ENCODE measurements at places on chromosomes 12 and 14.
A peak's percentile ranks its signal among the peaks of the same experiment; 100 is the strongest.

DNA sequence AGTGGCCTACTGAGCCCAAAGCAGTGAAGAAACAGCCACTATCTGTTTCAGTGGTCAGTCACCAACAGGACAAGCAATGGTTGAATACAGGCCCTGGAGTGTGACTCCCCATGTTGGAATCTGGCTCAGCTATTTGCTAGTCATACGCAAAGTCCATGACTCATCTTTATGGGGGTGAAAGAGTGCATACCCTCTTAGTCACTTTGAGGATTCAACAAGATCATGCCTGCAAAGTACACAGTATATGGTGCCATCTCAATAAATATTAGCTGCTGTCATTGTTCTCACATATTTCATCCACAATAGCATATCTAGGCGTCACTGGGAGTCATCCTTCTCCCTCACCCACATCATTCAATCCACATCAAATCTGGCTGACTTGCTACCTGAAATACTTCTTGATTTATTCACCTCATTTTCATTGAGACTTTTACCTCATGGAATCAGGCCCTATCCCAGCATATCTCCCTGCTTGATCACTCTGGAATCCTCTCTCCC, 26.4 kb upstream of the STAB2 start:
- peak; percentile 95 for DNase-seq

- no peak for DNase-seq
These were observed 29.0 kb downstream of the ACTN1 start for GRCh38 chr14:68950111-68950510.

DNA sequence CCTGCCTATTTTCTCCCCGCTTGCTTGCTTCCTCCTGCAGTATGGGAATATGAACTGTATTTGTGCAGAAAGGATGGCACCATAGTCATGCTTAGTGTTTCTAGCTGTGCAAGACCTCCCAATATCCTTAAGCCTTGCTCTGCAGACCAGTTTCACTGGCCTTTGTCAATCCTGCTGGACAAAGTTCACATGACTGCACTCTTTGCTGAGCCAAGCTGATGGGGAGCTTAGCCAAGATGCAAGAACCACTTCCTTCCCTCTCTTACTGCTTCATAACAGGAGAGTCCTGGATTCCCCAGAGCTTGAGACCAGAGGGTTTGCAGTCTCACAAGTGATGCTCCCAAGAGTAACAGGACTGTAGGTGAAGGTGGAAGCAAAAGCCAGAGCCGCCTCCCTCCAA, 3.8 kb downstream of the ASIC1 start:
- DNase-seq, result no peak

GRCh38 chr12:104576187-104576778, 119.5 kb downstream of the CHST11 start:
- no peak for DNase-seq

DNA sequence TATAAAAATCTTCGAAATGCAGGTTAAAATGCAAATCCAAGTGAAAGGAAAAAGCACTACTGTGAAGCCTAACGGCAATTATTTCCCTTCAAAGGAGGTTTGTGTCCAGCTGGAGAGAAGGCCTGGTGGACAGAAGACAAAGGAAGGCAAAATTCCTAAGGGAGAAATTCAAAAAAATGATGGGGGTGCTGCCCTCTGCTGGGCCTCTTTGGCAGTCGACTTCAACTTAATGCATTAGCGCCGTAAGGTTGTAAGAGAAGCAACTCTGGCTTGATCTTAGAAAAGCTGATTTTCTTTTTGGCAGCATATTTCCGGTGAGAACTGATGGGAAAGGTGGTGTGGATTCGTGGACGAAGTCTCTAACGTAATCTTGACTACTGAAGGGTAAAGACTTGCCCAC, 34.3 kb upstream of the CHFR start:
- DNase-seq, result no peak

GRCh38 chr14:32050878-32051277, 26.2 kb upstream of the ARHGAP5 start:
- no peak for DNase-seq

GRCh38 chr12:88868050-88868449, 287.8 kb upstream of the KITLG start:
- DNase-seq, result no peak

DNA sequence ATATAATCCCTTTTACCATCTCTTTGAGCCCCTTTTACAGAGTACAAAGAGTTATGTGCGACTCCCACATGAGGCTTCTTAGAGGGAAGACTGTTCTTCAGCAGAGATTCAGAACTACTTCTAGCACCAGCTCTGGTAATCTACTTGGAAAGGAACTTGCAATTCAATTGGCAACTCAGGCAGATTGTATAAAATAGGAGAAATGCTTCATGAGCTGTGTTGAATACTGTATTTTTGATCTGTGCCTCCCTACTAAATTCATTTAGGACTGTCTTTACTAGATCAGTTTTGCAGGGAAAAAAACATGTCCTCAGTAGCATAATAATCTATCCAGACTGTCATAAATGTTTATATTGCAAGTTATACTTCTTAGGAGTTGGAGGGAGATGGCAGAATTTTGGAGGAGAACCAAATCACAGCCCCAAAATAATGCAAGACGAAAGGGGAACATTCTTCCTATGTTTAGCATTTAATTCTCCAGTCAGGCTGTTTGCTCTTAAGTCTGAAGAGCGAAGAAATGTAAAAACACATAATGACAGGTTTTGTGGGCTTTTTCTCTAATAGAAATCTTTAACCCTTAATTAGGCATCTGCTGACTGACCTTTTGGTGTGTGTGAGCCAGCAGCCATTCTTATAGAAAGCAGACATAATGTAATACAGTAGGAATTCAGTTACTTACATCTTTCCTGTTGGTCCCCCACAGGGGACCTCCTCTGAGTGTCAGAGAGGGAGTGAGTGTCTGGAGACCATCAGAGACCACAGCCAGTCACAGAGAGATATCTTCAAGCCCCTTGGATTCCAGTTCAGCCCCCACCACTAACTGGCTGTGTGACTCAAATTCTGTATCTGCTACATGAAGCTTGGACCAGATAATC, 3.9 kb downstream of the ANO4 start:
- DNase-seq, result peak; percentile 82

- peak; percentile 84 for DNase-seq
These were observed 58.6 kb upstream of the MYF6 start for GRCh38 chr12:80648881-80649280.

All from astrocyte of the spinal cord (primary cell).